ENCODE measurements at places on chromosomes 1 and 21.

- DNase-seq = no peak
Observed at GRCh38 chr1:69998847-69999246, 206.5 kb downstream of the LRRC40 start.

DNA sequence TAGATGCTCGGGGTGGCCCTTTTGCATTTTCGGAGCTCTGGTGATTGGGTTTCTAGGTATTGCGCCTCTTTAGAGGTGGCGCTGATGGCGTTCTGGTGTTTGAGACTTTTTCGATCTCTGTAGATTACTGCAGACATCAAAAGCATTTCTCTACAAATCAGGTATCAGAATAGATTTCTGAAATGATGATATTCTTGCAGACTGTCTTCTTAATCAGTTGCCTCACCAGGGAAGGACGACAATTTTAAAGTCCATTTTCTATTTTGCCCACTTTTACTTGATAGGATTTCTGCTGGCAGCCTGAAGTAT is 65.2 kb upstream of the VAMP3 start:
- DNase-seq = no peak

DNA sequence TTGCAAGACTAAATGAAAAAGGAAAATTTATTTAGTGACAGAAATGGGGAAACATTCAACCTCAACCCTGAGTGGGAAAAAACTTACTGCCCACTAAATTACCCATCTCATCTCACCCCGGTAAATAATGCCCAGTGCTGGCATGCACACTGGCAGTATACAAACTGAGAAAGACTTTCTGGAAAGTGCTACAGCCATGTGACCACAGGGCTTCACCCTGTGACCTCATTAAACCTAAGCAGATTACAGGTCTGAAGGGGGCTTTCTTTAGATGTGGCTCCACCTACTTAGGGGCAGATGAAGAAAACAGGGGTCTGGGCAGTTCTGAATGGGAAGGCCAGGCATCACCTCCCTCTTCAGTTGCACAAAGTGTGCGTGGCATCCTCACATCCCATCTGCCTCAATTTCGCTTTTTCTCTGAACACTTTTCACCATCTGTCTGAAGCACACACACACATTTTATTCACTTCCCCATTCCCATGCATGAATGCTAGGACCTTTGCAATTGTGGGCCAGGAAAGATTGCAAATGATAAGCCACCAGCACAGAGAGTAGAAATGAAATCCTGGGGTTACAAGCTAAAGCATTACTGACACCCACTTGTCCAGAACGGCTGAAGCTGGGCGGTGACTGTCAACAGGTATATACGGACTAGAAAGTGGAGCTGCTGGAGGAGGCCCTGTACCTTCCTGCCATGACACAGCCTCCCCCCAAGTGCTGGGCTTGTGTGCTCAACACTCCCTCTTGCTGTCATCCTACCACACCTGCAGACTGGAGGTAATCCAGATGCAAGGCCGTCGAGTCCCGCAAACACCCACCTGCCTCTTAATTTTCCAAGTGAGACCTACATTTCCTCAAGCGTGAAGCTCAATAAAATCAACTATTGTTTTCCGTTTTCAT is 2.7 kb downstream of the NADK start:
- no peak for DNase-seq

GRCh38 chr1:157487096-157487495 is 65.2 kb downstream of the FCRL5 start:
- no peak for DNase-seq

DNA sequence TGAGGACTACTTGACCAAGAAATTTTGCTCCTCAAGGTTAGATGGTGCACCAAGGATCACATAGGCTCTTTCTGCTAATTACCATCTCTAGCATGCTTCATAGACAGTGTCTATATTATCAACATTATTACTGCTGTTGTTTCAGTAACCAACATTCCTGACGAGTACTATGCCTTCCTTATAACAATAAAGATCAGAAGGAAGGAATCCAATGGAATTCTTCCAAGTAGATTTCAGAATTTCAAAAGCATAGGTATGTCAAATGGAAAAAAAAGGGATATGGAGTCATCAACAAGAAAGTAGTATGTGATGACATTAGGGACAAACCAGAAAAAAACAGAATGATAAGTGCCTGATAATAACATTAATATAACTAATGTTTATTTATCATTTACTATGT is 39.6 kb upstream of the LPGAT1 start:
- no peak for DNase-seq

DNA sequence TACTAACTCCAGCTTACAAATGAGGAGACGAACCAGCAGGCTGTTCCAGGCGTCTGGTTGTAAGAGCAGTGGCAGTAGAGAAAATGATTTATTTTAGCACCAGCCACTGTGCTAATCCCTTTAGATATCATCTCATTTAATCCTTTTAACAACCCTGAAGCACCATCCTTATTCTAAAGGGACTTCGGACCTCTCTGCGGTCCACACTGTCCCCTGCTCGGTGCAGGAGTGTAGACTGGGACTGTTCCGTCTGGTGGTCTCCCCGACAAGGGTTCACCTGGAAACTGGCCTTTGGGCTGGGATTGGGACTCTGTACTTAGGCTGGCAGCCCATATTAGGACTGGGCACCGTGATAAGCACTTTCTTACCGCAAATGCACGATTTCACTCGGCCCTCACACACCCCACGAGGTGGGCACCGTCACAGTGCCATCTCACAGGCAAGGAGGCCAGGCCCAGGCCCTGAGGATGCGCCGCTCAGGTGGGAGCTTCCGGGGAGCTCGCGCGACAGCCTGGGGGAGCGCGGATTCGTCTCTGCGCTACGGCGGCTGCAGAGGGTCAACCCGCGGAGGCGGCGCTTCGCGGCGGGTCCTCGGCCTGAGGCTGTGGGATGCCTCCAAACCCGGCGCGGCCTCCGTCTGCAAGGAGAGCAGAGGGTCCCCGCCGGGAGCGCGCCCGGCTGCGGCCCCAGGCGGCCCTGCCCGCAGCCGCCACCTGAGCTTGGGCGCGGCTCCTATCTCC is 45.2 kb downstream of the ATP1A1 start:
- peak; percentile 84 for DNase-seq

- no peak for DNase-seq
Observed at GRCh38 chr1:207698822-207699483, 52.9 kb upstream of the CD46 start.

- DNase-seq = no peak
Observed at GRCh38 chr1:11728126-11728806, 7.7 kb upstream of the AGTRAP start.

DNA sequence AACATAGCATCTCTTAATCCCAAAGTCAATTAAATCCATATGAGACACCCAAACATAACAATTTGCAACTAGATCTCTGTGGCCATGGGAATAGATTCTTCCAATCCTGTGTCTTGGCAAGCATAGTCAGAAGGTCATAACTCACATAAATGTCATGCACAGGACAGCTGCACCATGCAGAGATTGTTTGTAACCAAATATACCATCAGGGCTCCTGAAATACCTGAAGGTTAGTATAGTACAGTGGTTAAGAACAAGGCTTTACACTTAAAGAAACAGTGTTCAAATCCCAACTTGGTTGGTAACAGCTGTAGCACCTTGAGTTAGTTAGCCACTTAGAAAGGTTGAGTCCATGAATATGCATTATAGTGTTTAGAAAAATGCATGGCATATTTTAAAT is 82.6 kb upstream of the CCDC190 start:
- DNase-seq = no peak

DNA sequence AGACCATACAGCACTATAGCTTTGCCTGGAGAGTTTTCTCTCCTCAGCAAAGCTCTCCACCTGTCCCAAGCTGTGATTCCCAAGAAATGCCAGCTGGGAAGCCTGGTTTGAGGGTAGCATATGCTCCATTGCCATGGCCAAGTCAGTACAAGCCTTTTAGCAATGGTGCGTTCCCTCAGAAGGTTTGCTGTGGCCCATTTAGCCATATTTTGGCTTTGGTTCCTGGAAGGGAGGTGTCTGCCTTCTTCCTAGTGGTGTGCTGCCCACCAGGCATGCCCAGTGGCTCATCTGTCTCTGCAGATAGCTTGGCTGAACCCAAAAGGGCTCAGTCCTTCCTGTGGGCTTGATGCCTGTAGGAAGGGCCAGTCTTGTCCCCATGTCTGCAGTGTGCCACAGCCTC is 32.4 kb downstream of the GALNT2 start:
- no peak for DNase-seq

DNA sequence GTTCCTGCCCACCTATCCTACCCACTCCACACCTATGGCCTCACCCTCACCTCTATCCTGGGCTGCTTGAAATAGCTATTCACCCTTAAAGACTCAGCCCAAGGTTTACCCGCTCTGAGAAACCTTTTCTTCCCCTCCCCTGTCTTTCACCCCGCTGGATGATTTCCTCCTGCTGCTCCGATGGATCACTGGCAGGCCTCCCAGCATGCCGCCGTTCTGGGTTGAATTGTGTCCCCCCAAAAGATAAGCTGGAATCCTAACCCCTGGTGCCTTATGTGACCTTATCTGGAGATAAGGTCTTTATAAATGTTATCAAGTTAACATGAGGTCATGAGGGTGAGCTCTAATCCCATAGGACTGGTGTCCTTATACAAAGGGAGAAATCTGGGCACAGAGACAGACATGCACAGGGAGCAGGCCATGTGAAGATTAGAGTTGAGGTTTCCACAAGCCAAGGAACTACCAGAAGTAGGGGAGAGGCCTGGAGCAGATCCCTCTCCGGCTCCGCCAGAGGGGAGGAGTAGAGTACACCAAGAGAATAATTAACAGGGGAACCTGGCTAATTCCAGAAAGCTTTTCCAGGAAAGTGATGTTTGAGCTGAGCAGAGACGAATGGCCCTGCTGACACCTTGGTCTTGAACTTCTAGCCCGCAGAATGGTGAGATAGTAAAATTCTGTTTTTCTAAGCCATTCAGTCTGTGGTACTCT is 110.0 kb upstream of the SERBP1 start:
- DNase-seq = no peak

DNA sequence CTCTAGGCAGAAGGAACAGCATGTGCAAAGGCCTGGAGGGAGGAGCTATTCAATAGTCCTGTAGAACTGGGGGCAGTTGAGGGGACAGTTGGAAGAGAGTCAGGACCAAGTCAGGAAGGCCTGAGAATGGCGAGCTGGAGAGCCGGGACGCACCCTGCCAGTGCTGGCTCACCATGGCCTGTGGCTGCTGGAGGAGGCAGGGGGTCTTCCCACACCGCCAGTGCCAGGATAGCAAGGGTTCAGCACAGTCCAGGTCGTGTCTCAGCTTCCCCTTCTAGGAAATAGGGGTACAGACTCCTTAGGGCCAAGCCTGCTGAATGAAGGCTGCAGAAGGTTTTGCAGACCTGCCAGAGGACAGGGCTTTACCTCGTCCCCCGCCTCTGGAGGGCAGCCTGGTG is 7.3 kb downstream of the PODN start:
- DNase-seq = no peak

DNA sequence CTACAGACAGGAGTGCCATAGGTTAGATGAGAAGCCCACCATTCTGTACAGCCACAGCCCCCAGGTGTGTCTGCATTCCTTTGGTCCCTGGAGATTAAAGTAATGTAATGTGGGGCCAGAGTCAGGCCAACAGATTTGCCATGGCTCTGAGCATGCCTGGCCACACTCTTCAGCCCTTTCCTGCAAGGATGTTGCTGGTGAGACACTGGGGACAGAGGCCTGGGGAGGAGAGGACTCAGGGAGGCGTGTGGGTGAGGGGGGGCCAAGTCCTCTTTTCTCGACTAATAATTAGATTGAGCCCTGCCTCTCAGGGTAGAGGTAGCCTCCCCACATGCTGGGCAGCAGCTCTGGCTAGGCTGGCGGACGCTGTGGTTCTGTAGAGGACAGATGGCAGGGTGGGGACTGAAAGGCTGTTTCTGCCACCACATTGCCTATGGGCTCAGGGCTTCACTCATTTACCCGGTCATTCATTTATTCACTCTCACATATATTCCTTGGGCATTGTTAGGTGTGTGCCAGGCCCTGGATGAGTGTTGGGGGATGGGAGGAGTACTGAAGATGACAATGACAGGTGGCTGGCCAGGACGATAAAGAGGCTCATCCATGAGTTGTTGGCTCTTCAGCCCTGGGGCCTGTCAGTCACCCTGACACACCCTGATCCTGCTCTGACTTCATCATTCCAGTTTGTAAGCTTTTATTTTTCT is 7.1 kb upstream of the PRCC start:
- no peak for DNase-seq

GRCh38 chr1:200035956-200036618 is 8.6 kb downstream of the NR5A2 start:
- no peak for DNase-seq

- DNase-seq = no peak
Observed at GRCh38 chr1:183039330-183039729, 16.1 kb downstream of the LAMC1 start.

GRCh38 chr1:6870086-6870485 is 84.8 kb downstream of the CAMTA1 start:
- no peak for DNase-seq

GRCh38 chr1:72483846-72484357 is 201.6 kb upstream of the NEGR1 start:
- no peak for DNase-seq

DNA sequence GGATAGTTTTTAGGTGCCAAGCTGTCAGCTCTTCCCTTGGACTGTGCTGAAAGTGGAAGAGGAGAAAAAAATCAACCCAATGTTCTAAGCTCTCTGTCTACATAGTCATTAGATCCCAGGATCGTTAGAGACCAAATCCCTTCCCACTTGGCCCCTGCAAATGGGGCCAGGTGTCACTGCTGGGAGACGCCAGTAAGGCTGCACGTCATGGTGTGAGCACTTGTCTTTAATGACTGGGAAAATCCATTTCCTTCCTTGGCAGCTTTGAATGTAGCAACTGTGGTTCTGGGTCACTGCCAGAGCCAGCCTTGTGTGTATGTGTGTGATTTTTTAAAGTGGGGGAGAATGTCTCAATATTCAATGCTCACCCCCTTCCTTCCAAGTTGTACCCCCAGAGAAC is 59.9 kb downstream of the MAN1C1 start:
- no peak for DNase-seq

GRCh38 chr21:14918527-14918926 is 146.3 kb downstream of the NRIP1 start:
- no peak for DNase-seq

GRCh38 chr1:151006327-151007052 is at the start of gene MINDY1:
TSS of gene MINDY1 (minus strand) at chr1:151006902. CDS start at chr1:151002617, 4,285 bp downstream.
- peak; percentile 88 for DNase-seq

DNA sequence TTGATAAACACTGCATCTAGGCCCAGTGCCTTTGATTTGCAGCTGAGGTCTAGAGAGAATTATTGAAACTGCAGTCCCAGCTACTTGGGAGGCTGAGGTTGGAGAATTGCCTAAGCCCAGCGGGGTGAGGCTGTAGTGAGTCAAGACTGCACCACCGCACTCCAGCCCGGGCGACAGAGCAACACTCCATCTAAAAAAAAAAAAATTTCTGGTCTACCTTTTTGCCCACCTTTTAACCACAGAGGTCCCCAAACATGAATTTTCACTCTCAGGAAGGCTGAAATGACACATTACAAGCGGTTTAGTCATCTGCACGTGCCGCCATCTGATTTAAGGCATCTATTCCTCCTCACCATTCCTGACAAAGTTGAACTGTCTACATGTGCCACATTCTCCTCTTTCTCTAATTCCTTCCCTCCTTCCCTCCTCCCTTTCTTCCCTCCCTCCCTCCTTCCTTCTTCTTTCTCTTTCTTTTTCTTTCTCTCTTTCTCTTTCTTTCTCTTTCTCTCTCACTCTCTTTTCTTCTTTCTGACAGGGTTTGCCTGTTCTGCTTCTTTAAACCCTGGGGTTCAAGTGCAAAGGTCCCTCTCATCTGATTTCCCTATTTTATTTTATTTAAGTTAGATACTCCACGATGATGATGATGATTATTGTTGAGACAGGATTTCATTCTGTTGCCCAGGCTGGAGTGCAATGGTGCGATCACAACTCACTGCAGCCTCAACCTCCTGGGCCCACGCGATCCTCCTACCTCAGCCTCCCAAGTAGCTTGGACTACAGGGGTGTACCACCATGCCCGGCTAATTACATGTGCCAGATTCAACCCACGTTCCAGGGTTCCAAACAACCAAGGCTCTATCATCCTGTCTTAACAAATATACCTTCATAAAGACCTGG is 3.0 kb upstream of the SOD1 start:
- no peak for DNase-seq
